ENCODE measurements at places on chromosomes 2 and 18.

DNA sequence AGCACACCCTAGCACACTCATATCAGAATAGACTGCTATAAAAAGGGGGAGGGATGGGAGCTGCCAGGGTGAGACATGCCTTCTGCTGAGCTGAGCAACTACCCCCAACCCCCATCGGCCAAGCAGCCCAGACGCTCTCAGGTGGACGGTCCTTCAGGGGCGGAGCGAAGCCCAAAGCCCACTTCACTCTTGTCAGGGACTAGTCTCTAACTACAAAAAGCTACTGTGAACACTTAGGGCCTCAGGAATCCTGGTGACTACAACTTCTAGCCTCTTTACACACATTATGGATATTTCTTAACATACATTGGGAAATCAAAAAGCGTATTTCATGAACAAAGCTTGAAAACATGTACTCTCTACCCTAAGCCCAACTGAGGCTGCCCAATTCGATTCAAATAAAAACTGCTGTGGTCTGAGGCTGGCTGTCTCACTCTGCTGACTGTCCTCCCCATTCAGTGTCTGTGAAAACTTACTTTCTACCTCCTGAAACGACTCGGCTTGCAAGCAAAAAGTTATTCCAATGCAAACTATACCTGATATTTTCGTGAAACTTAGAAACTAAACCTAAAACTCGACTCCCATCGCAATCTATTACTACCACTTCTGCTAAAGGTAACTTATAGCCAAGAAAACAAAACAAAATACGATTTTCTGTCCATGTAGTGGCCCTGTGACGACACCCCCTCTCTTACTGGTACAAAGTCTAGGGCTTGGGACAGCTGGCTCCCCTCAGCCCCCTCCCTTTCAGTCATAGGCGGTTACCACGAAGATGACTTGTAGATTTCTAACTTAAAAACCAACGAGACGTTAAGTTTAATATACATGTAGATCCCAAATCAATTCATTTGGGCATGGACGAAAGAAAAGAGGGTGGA lies 1.2 kb downstream of the SERTAD2 start:
- DNase-seq, result no peak

- DNase-seq, result no peak
Measured at GRCh38 chr18:77167251-77167650, 34.7 kb upstream of the MBP start.

DNA sequence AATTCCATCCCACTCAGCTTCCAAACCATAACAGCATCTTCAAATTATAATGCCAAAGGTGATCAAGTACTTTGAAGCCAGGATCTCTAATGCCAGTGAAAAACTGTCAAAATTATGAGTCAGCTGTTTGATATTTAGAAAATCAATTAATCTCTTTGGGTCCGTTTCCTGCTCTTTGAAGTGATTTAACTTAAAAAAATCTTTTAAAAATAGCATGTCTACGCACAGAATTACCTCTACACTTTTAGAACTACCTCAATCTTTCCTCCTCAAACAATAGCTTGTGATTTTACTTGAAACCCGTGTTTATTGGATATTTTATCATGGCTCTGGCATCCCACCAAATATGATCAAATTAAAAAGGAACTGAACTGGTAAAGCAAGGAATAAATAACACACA lies 31.3 kb upstream of the TANK start:
- no peak for DNase-seq

GRCh38 chr18:58593938-58594337 lies 35.0 kb downstream of the ALPK2 start:
- DNase-seq, result no peak

- DNase-seq, result no peak
Measured at GRCh38 chr2:235951493-235951892, 216.7 kb downstream of the GBX2 start.

Measured in AG04450 (cell line).